Astrocyte of the cerebellum (primary cell): ENCODE measurements at places on chromosomes 6 and 20.

DNA sequence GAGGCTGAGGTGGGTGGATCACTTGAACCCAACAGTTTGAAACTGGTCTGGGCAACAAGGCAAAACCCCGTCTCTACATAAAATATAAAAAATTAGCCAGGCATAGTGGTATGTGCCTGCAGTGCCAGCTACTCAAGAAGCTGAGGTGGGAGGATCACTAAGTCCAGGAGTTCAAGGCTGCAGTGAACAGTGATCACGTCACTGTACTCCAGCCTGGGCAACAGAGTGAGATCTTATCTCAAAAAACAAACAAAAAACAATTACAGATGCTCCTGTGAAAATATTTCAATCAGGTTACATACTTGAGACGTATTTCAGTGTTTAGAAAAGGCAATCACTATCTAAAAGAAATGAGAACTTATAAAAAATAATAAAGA lies 33.8 kb downstream of the RANBP9 start:
- DNase-seq, result no peak

DNA sequence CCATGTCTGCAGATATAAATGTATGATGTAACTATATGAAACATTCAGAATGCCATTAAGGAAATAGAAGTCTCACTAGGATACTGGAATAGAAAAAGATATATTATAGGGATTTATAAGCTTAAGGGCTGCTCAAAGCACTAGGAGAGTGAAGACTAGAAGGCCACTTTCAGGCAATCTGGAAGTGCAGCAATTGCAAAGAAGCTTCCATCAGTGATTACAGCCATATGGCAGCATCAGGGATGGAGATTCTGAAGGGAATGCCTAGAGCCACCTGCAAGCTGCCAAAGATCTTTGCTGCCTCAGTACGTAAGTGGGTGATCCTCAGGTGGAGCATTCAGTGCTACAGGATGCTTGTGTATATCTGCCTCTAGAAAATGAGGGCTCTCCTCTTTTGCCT lies 796.2 kb upstream of the EPHA7 start:
- DNase-seq, result no peak

DNA sequence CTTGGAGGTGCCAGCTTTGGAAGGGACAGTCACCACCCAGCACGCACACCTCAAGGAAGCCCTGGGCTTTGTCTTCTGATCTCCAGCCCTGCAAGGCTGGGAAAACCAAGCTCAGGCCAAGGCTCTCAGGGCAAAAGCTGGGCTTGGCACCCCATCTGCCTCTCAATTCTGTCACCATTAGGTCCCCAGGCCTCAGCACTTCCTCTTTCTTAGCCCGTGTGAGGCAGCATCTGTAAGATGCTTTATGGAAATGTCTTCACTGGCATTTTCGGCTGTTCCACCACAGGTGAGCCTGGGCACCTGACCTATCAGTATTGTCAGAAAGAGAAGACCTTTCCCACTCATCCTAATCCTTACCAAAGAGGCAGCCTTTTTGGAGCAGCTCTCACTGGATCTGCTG lies 24.6 kb downstream of the GMEB2 start:
- DNase-seq, result no peak

DNA sequence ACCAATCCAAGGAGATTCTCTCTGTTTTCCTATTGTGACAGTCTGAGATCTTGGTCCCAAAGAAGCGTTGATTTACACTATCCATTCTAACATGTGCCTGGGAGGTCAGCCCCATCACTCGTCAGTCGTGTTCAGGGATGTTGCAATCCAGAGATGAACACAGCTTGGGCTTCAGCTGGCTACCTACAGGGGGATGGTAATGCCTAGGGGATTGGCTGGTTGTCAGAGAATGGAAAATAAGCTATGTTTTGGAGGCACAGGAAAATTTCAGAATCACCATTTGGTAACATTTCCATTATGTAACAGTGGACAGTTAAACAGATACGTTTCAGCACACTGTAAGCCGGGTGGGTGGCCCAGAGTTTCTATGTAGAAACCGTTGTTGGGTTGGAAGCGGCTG lies 147.1 kb upstream of the RALGAPA2 start:
- DNase-seq, result no peak

- DNase-seq, result no peak
These were observed 33.6 kb upstream of the HLA-A start for GRCh38 chr6:29908710-29909109.

GRCh38 chr20:24102290-24102689 lies 113.7 kb upstream of the GGTLC1 start:
- no peak for DNase-seq

- DNase-seq, result no peak
These were observed 68.7 kb downstream of the FILIP1 start for GRCh38 chr6:75424618-75425548.

DNA sequence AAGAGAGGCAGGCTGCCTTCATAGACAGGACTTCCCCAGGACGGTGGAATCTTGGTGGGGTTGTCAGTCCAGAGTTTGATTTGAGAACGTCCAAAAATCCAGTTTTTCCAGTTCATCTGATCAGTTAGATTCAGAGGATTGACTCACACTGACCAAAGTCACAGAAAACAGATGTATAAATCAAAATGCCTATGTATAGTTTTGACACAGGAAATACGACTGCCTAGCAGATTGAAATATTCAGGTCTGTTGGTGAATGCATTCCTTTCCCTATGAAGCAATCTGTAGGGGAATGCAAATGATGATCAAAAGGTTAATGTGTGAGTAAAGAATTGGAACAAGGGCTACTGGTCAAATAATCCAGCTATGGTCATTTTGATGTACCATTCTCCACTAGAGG lies 29.7 kb upstream of the GFOD1 start:
- no peak for DNase-seq

- DNase-seq, result no peak
These were observed 82.8 kb downstream of the ATRN start for GRCh38 chr20:3553663-3554062.

GRCh38 chr6:41199552-41200246 lies 1.2 kb downstream of the TREML2 start:
- no peak for DNase-seq

DNA sequence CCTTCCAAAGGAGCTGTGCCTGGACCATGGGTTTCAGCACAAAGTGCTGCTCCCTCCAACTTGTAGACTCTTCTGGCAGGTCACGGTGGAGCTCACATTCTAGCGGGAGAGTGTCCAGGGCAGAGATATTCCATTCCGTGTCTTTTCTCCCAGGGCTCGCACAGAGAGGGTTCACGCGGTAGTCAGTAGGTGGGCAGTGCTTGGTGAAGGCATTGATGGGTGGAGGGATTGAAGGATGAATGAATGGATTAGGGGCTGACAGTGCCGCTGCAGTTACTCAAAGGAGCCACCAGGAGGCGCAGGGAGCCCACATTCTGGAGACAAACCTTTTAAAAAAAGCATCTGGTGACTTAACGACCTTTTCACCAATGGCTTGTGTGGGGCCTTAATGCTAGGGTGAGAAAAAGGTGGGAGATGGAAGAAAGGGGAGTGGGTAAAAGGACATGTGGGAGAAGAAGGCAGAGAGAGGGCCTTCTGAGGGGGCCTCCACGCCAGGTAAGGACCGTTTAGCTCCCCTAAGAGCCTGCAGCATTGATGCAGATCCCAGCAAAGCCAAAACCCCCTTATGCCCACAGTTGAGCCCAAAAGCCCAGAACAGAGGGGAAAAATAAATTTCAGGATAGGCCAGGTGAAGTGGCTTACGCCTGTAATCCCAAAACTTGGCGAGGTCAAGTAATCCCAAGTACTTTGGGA lies 17.5 kb upstream of the FAM110A start:
- peak; percentile 22 for DNase-seq

DNA sequence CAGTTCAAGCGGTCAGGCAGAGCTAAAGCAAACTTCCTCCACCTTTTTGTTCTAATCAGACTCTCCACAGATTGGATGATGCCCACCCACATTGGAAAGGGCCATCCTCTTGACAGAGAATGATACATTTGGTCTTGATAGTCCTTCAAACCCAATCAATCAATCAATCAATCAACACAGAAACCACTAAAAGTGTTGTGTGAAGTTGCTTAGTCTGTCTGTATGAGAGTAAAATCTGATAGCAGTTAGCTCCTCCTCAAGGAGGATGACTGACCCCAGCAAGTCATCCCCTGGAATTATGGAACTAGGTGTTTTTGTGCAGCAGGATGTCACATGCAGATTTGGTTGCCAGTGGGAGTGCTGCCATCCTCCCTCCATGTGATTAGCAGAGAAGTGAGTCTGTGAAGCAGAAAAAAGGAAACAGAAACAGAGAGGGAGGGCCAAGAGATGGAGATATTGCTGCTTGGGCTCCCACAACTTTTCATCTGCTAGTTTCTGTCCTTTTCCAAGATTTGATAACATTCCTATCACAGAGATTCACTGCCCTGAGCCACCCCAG lies 32.0 kb upstream of the SSTR4 start:
- DNase-seq, result no peak

- DNase-seq, result no peak
These were observed 60.1 kb downstream of the FBXO5 start for GRCh38 chr6:152922706-152923105.

DNA sequence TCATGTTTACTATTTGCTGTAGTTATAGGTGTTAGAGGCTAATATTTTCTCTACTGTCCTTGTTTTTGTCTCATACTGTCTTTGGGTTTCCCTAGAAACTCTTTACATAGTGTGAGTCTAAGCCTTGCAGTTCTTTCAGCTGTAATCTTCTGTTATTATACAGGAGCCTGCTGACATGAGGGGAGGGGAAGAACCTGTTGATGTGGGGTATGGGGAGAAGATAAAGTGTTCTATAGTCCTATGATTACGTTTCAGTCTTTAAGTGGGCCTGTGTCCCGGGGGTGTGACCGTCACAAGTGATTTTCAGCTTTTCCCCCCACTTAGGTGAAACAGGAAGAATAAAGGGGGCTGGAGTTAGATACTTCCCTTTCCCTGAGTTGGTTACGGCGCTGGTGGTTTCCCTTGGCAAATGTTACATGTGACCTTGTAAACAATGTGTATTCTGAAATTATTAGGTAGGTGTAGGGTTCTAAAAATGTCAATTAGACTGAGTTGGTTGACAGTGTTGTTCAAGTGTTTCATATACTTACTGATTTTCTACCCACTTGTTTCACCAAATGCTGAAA lies 41.3 kb downstream of the REV3L start:
- DNase-seq, result no peak

DNA sequence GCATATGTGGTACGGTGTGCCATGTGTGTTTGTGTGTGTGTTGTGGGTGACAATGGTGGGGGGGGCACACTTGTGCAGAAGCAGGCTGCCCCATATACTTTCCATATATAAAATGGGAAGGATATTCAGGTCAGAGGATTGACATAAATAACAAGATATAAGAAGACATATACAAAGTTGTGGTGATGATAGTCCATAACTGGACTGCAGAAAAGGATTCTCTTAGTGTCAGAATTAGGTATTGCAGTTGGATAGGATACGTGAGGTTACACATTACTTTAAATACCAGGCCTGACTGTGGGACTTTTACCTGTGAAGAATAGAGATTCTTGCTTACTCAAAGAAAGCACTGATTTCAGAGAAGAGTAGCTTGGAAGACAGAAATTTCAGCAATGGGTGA lies 1260.3 kb downstream of the EPHA7 start:
- DNase-seq, result no peak

DNA sequence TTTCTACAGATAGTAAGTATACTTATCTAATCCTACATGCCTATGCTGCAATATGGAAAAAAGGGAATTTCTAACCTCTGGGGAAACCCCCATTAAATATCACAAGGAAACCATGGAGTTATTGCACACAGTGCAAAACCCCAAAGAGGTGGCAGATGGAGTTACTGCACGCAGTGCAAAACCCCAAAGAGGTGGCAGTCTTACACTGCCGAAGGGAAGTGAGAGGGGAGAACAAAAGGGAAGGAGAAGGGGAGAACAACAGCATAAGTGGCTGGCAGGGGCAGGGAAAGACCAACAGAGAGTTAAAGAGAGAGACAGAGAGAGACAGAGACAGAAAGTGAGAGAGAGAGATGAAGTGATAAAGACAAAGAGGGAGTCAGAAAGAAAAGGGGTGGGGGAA lies 43.8 kb upstream of the EIF2S2 start:
- no peak for DNase-seq

- DNase-seq, result no peak
These were observed 19.1 kb upstream of the BNIP5 start for GRCh38 chr6:36355819-36356218.

DNA sequence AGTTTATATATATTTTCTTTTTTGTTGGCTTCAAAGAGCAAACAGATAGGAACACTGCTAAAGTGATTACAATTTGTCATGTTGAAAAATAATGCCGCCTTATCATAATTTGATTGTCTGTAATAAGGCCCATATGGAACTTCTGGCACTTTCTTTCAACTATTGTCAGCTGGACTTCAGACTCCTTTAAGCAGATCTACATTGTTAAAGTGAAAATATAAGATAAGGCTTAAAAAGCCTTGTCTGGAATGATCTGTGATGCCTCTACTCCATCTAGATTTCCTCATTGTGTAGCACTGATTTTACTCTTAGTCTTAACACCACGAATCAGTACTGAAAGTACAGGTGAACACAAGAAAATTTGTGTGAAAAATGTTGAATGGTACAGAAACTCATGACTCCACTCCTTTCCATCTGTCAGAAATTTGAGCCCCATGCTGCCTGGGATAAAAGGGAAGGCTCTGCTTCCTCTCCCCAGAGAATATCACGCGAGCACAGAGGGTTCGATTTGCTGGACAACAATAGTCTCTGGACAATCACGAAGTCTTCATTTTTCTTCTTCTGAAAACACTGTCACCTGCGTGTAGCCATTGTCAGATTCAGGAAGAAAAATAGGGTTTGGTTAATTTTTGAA lies 56.0 kb downstream of the BCAS1 start:
- no peak for DNase-seq

DNA sequence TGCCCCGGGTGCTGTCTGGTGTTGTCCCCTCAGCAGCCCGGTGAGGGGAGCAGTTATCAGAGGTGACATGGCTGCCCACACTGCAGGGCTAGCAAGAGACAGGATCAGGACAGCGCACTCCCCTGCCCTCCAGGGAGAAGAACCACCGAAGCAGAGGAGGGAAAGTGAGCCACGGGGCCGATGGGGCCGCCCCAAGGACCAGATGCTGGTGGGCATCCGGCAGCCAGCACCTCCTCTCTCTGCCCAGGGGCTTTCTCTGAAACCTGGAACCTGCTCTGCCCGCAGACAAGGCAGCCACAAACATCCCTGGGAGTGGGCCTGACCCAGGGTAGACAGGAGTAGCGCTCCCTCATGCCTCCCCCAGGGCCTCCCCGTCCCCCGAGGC lies 163.0 kb upstream of the CST7 start:
- no peak for DNase-seq

DNA sequence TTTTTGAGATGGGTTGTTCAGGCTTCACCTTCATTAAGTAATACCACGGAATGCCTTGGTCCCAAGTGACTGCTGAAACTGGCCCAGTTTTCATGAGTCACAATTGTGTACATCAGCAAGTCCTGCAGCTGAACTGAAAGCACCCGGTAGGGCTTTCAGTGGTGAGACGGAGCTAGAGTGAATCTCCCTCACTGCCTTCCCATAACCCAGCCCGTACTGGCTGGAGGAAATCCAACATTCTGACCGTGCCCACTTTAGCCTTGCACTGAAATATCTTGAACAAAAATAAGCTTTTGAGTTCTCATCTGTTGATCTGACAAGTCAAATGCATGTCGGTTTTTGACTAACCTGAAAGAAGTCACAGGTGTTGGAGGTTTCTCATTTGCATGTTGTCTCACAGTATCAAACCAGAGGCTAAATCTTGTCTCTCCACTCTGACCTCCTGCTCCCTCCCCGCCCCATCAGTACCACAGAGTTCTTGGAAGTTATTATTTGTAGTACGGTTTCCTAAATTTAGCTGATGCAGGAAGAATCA lies 35.9 kb downstream of the DUSP22 start:
- peak; percentile 70 for DNase-seq
